Stimulated activated CD4-positive, alpha-beta T cell treated with anti-CD3 and anti-CD28 coated beads, Interleukin-15, amount 100 ng/mL, for 48 hours (primary cell): ENCODE measurements at places on chromosomes 6 and 20.

- DNase-seq = no peak
Measured at GRCh38 chr6:82914511-82914910, 151.1 kb downstream of the UBE3D start.

DNA sequence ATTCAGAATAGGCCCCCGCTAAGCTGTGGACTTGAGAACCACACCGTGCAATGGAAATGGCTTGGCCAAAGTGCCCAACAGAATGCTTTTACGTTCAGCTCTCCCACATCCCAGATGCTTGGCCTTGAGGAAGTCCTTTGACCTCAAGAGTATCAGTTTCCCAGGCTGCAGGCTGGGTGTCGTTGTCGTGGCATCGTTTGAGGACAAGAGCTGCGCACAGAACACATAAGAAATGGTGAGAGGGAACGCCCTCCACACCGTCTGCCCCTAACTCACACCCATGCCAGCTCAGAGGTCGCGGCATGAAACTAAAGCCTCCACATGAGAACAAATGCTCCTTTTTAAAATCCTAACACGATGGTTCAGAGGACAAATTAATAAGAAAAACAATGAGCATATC, 37.0 kb downstream of the NFATC2 start:
- no peak for DNase-seq

DNA sequence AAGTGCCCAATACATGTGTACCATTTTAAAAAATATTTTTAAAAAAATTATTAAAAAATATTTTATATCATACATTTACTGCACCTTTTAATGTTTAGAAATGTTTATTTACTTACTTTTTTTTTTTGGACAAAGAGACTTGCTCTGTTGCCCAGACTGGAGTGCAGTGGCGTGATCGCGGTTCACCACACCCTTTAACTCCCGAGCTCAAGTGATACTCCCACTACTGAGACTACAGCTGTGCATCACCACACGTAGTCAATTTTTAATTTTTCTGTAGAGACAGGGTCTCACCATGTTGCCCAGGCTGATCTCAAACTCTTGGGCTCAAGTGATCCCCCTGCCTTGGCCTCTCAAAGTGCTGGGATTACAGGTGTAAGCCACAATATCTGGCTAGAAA, 9.2 kb upstream of the SIRPG start:
- no peak for DNase-seq

GRCh38 chr6:43657221-43657802, 12.5 kb downstream of the RSPH9 start:
- DNase-seq = no peak

DNA sequence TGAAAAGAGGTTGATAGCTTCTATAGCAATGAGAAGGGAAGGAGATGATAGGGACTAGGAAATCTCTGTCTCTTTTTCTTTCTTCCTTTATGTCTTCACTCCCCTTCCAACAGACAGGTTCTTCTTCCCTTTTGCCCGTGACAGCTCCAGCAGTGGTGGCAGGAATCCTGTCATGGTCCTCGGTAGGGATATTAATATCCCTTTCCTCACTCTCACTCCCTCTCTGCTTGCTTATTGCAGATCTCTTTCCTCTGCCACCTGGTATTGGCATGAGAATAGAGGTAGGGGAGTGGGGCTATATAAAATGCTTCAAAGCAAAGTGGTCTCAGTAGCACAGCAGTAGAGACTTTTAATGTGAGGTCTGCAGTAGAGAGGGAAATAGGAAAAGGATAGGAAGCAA, 19.7 kb downstream of the RAD21L1 start:
- no peak for DNase-seq

DNA sequence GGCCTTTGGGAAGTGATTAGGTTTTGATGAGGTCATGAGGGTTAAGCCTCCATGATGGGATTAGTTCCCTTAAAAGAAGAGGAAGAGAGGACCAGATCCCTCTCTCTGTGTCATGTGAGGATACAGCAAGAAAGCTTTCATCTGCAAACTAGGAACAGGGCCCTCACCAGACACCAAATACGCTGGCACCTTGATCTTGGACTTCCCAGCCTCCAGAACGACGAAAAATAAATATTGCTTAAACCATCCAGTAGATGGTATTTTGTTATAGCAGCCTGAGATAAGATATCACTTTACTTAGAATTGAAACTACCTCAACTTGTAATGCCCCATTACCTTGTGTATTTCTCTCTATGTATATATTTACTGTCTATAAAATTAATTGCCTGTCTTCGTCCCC, 65.4 kb upstream of the NNAT start:
- DNase-seq = no peak
